Pancreas (tissue), 10 donors: ENCODE measurements at places on chromosomes 16 and 17. TPM values are rescaled to one million over a fixed set of nuclear protein-coding genes. Genes with fewer than 3 reads are reported as not detected.

The KDM6B gene
- 15.3 TPM for polyA plus RNA-seq

DNA sequence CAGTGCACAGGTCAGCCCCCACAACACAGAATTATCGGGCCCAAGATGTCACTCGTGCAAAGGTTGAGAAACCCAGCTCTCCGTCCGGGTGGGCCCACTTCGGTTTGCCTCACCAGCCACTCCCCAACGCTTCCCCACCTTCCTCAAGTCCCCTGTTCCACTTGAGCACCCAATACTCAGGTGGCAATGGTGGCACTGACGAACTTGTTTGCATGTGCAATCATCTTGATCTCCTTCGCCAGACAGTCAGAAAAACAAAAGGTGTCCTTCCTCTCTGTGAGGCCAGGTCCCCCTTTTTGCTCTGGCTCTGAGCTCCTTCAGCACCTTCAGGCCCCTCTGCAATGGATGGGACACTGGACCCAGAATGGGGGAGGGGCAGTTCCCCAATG is 3.7 kb downstream of the GGA2 start:
- H3K27me3 ChIP-seq: no peaks in the 10 kb centered on the region
- no peak for DNase-seq
- H3K4me3 ChIP-seq: no peak overlapping the region
- H3K36me3 ChIP-seq: no peaks in the 10 kb centered on the region
- H3K27ac ChIP-seq: no peak overlapping the region

- H3K27me3 ChIP-seq: no peaks in the 10 kb centered on the region
- H3K27ac ChIP-seq: no peak overlapping the region
- no peak overlapping the region for H3K4me3 ChIP-seq
- no peaks in the 10 kb centered on the region for H3K36me3 ChIP-seq
Observed at GRCh38 chr16:10003486-10003885, 178.7 kb downstream of the GRIN2A start.

The TERB1 gene
- not detected for polyA plus RNA-seq

GRCh38 chr17:74277935-74278334 is 3.9 kb downstream of the DNAI2 start:
- H3K4me3 ChIP-seq: no peak overlapping the region
- H3K4me1 ChIP-seq: peaks cover 3% of the 10 kb centered on the region
- H3K27me3 ChIP-seq: no peaks in the 10 kb centered on the region
- H3K36me3 ChIP-seq: no peaks in the 10 kb centered on the region

DNA sequence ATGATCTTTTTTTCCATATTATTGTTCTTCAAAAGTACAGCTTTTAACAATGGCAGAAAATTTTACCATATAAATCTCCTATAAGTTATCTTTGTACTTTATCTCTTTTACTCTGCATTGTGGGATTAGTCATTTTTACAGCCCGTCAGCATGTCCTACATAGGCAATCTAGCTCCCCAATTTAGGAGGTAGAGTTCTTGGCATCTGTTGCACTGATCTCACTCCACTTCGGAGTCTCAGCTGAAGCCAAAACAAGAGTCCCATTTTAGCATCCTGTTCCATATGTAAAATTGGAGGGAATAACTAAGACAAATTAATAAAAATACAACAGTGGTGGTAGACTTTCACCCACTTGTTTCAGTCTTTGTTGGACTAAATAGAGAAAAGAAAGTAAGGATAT is 31.1 kb upstream of the PRSS54 start:
- H3K4me1 ChIP-seq: no peaks in the 10 kb centered on the region
- no peak for DNase-seq
- H3K27ac ChIP-seq: no peak overlapping the region
- H3K36me3 ChIP-seq: no peaks in the 10 kb centered on the region
- no peaks in the 10 kb centered on the region for H3K27me3 ChIP-seq

DNA sequence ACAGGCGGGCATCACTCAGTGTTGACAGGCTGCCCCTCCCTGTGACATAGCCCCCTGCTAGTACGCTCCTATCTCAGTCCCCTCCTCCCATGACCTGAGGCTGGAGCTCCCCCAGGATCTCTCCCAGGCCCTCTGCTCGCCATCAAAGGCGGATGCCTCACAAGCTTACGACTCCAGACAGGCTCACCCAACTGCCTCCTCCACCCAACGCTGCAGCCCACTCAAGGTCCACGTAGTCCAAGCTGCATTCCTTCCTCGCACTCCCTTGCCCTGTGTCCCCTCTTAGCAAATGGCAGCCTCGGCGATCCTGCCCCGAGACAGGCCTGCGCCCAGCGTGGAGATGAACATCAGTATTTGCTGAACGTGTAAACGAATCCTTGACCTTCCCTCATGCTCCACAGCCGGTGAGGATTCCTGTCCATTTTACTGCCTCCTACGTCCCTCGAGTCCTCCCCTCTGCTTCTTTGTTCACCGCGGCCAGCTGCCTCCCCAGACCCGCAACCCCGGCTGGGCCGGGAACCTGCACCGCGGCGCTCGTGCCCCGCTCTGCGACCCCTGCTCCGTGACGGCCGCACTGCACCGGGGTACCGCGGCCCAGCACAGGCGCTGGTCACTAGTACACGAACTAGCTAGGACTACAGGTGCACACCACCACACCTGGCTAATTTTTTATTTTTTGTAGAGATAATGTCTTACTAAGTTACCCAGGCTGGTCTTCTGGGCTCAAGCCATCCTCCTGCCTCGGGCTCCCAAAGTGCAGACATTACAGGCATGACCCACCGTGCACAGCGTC is 838 bp upstream of the TMEM97 start:
- H3K4me3 ChIP-seq: peak overlapping the region; percentile 75
- no peak for DNase-seq
- H3K4me1 ChIP-seq: peaks cover 6% of the 10 kb centered on the region

The CTRB2 gene
- 20,002 TPM for polyA plus RNA-seq
